ENCODE measurements at places on chromosomes 11 and 22.

DNA sequence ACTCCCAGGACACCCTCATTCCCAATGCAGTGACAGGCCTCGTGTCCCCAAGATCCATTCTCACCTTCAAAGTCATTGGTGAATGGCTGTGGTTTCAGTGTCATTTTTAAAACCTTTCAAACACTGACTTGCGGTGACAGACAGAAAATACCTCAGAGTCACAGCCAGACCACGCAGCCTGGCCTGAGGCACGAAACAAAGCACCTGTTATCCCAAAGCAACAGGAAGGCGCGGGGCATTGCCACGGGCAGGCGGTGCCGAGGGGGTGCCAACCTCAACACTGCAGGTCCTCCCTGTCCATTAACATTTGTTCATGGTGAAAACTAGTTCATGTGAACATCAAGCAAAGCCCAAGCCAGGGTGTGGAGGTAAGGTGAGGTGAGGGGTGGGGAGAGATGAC lies 38.2 kb downstream of the RPUSD4 start:
- DNase-seq = no peak

DNA sequence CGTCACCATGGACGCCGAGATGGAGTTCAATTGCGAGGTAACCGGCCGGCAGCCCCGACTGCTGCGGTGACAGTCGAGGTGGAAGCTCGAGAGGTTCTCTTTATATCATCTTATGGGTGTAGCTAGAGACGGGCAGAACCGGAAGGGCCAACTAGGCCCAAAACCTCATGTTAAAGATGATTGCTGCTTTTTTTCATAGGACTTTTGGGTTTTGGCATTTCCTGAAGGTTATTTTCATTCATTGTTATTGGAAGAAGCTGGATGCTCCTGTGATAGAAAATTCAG lies 585 bp downstream of the NF2 start:
- peak; percentile 34 for DNase-seq

DNA sequence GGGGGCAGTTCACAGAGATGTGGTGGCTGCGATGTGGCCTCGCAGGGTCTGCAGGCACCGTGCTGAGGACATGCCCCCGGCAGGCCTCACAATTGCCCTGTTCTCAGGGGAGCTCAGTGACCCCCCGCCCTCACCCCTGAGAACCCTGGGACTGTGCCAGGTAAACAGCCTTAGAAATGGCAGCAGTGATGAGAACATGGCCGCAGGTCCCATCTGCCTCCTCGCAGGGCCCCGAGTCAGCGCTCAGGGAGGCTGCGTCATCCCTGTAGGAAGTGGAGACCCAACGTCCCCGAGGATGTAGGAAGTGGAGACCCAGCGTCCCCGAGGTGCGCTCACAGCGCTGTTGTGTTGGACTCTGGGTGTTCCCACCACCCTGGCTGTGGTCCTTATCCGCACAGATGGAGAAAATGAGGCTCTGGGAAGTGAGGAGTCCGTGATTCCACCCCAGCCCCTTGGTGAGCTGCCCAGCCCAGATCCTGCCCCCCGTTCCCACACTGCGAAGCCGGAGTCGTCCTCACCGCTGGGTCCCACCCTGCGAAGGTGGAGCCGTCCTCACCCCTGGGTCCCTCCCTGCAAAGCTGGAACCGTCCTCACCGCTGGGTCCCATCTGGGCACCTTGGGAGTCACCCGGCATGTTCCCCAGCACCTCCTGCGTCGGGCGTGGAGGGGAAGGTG lies 1086.8 kb downstream of the BRD1 start:
- no peak for DNase-seq

GRCh38 chr11:34915136-34916014 lies 804 bp downstream of the APIP start:
- no peak for DNase-seq

DNA sequence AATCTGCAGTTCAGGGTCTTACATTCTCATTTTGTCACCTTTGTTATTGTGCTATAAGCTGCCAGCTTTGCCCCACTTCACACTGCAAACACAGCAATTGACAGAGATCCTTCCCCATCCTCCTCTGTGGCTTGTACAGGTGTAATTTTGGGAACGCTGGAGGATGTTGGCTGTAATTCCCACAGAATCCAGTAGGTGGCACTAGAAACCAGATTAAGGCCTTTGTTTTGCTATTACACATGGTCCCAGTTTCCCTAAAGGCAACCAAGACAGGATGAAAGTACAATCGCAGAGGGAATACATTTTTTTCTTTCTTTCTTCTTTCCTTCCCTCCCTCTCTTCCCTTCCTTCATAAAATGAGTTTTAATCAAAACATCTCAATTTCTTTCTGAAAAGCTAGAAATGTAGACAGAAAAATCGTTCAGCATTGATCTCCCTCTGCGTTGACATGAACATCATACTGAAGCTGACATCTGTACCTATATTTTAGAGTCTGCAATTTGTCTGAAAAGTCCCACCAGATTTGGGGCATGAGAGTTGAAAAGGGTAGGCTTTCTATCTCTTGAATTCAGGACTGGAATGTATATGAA lies 21.3 kb upstream of the NELL1 start:
- DNase-seq = peak; percentile 21

DNA sequence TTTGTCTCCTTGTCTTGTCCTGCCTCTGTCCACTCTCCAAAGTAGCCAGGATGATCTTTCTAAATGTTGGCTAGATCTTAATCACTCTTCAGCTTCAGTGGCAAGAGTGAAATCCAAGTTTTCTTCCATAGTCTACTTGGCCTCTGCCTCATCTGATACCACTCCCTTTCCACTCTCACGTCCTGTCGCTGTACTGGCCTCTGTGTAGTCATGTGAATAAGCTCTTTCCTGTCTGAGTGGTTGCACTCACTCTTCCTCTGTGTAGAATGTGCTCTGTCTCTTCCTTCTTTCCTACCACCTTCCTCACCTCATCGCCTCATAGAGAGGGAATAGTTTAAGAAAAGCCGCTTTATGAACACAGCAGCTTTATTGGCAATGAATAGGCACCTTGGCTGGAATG lies 86.5 kb downstream of the WNT11 start:
- no peak for DNase-seq

GRCh38 chr22:43481568-43482317 lies 69.9 kb downstream of the MPPED1 start:
- no peak for DNase-seq

DNA sequence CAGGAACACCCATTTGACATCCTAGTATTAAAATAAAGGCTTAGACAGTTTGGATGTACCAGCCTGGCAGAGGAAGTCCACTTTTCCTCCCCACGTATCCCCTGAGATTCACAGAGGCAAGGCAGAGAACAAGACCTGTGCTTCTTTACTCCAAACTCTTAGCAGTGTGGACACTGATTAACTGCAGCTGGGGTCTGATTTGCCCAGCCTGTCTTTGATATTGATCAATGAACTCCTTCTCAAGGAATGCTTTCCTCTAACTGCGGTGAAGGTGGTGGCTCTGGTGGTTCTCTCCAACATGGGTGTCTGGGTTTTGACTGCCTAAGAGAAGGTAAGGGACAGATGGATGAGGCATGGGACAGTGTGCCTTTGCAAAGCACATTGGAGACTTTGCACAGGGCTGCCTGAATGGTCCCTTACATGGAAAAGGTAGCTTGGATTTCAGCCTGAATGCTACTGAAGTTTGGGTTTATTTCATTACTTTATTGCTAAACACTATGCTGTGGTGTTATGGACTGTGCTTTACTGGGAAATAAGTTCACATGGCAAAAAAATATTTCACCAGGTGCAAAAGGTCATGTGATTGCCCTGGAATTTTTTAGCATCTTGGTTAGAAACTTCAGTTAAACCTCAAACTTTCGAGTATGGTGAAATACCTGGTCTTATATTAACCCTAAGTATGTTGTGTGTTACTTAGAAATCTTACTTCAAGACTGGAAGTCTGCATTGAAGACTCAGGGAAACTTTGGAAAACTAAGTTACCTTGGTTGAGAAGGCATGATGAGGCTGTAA lies 1.8 kb downstream of the GAS2 start:
- no peak for DNase-seq

DNA sequence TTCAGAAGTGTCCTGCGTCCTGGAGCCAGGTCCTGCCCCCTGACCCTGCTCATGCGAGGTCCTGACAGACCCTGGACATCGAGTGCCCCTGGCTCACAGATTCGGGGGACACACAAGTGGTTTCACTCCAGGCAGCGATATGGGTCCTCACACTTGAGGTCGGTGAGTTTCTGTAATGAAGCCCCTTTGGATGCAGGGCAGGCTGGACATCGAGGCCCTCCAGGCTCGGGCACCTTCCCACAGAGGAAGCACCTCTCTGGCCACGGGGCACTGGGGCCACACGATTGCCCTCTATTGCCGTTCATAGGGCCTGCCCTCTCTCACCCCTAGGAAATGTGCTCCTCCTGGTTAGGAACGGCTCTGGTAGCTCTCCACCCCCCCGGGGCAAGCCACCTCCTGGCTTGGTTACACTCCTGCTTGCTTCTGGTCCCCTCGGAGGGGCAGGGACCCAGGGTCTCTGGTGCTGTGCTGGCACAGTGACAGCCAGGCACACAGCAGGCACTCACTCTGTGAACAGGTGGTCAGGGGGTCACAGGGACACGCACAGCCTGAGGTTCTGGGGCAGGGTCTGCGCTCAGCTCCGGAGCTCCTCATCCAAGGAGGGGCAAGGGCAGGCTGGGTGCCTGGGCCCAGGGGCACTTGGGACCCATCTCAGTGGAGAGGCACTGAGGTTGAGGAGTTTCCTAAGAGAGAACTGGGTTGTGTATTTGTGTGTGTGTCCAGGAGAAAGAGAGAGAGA lies 907.7 kb downstream of the BRD1 start:
- DNase-seq = no peak

GRCh38 chr11:109203176-109203575 lies 218.8 kb upstream of the C11orf87 start:
- DNase-seq = no peak
